ENCODE measurements at places on chromosomes 4 and X.

GRCh38 chrX:101658661-101659491, 774 bp downstream of the ARMCX2 start:
- H3K36me3 ChIP-seq: no peaks in the 10 kb centered on the region
- peak overlapping the region; percentile 73 for H3K4me3 ChIP-seq
- H3K4me1 ChIP-seq: no peaks in the 10 kb centered on the region

GRCh38 chr4:39407584-39407885, 805 bp downstream of the KLB start:
- DNase-seq: no peak
- no peaks in the 10 kb centered on the region for H3K4me1 ChIP-seq
- peaks cover 6% of the 10 kb centered on the region for H3K27me3 ChIP-seq

DNA sequence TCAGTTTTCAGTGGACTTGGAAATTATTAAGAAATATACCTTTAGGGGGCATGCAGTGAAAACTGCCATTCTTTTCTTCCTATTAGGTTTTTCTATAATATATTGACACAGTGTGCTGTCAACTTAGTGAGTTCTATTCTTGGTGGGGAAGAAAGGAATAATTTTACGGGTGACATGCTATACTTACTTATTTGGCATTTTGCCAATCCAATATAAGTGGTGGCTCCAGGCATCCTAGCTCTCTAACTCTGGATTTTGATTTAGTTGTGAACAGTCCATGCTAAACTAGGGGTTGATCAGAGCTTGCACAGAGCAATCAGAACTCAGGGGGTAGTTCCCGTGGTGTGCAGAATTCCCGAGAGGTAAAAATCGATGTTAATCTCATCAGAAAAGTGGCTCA, 277.7 kb upstream of the FTHL17 start:
- H3K27me3 ChIP-seq: no peaks in the 10 kb centered on the region
- H3K27ac ChIP-seq: no peak overlapping the region
- no peak for DNase-seq
- no peak overlapping the region for H3K4me3 ChIP-seq
- no peaks in the 10 kb centered on the region for H3K36me3 ChIP-seq

DNA sequence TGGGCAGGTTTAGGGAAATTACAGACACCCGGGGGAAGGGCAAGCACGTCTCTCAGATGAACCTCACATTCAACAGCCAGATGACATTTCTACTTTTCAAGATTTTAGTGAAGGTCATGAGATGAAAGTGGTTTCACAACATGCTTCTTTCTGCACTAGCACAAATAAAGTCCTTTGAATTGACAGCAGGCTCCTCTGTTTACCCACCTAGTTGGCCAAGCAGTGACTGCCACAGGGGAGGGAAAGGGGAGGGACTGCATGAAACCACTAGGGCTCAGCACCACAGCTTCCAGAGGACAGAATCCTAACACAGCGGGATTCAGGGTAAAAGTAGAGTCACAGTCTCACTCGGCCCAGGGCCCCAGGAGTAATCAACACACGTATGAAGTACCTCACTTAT, 6.2 kb downstream of the RAB40A start:
- no peaks in the 10 kb centered on the region for H3K36me3 ChIP-seq
- no peaks in the 10 kb centered on the region for H3K27me3 ChIP-seq
- H3K27ac ChIP-seq: no peak overlapping the region
- no peak for DNase-seq
- no peak overlapping the region for H3K4me3 ChIP-seq
- no peaks in the 10 kb centered on the region for H3K4me1 ChIP-seq

DNA sequence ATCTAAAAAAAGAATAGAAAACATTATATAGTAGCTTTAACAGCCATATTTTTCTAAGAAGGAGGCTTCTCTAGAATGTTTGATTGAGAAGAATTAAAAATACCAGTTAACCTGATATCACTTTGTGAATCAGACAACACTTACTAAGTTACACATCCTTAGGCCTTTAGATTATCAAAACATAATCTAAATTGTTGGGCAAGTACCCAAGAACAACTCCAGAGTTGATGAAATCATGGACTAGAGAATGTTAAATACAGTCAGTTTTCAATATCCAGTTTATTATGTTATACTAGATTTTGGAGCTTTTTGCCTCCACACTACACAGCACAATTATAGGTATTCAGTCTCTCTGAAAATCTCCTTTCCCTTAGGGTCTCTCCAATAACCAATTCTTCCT, 39.6 kb downstream of the ARL13A start:
- H3K4me1 ChIP-seq: no peaks in the 10 kb centered on the region
- no peak for DNase-seq
- H3K27me3 ChIP-seq: no peaks in the 10 kb centered on the region

- H3K27me3 ChIP-seq: no peaks in the 10 kb centered on the region
- no peaks in the 10 kb centered on the region for H3K4me1 ChIP-seq
- H3K27ac ChIP-seq: peak within 1 kb of the TSS; percentile 81
- DNase-seq: peak; percentile 62
- peak within 1 kb of the TSS; percentile 75 for H3K4me3 ChIP-seq
Observed at GRCh38 chr4:48268956-48269860, at the start of gene TEC. TSS of gene TEC (minus strand) at chr4:48269838. CDS start at chr4:48228614, 41,224 bp downstream.

DNA sequence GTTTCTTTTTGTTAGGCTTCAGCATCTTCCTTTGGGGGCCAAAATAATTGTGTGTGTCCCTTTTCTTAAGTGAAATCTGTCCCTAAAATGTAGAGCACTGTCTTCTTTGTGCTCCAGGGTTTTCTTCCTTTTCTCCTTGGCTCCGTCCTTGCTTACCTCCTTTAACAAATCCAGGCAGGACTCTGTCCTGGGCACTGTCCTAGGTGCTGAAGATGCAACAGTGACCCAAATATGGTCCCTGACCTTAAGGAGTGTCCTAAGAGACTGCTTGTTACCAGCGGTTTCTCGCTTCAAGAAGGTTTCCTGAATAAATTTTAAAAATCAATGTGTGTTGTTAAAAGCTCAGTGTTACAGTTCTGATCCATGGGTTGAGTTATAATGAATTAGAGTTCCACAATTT, 471.8 kb downstream of the KCNIP4 start:
- no peak for DNase-seq
- H3K27me3 ChIP-seq: no peaks in the 10 kb centered on the region
- no peaks in the 10 kb centered on the region for H3K4me1 ChIP-seq
- H3K27ac ChIP-seq: no peak overlapping the region

- H3K36me3 ChIP-seq: no peaks in the 10 kb centered on the region
- H3K27me3 ChIP-seq: peaks cover 3% of the 10 kb centered on the region
- H3K4me1 ChIP-seq: peaks cover 5% of the 10 kb centered on the region
- H3K27ac ChIP-seq: no peak within 1 kb of the TSS
- DNase-seq: peak; percentile 60
Observed at GRCh38 chr4:73869130-73870055, at the start of gene CXCL1. TSS of gene CXCL1 (plus strand) at chr4:73869393. CDS start at chr4:73869471, 78 bp downstream.

GRCh38 chr4:63349674-63350025, 1059.6 kb downstream of the TECRL start:
- no peaks in the 10 kb centered on the region for H3K36me3 ChIP-seq
- H3K27ac ChIP-seq: no peak overlapping the region
- H3K4me1 ChIP-seq: no peaks in the 10 kb centered on the region
- H3K4me3 ChIP-seq: no peak overlapping the region

GRCh38 chr4:17511051-17511450, 839 bp downstream of the QDPR start:
- peak overlapping the region; percentile 83 for H3K4me3 ChIP-seq
- H3K4me1 ChIP-seq: peaks cover 21% of the 10 kb centered on the region
- no peaks in the 10 kb centered on the region for H3K27me3 ChIP-seq
- peaks cover 32% of the 10 kb centered on the region for H3K36me3 ChIP-seq
- no peak for DNase-seq
- H3K27ac ChIP-seq: peak overlapping the region; percentile 83

DNA sequence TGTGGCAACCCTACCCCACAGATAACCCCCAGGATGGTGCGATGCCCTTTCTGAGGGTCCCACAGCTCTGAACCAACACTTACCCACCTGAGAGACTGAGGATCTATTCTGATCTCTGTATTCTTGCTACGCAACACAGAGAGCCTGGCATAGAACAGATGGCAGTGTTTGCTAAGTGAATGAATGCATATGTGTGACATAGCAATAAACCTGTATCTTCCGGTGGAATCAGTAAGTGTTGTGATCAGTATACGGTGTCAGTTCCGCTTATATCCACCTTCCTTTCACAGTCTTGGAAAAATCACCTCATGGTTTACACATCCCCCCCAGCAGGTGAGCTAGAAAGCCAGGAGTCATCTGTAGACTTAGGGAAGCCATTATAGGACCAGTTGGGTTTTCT, 5.9 kb upstream of the HSD17B10 start:
- H3K4me1 ChIP-seq: no peaks in the 10 kb centered on the region
- H3K27me3 ChIP-seq: no peaks in the 10 kb centered on the region
- no peak overlapping the region for H3K4me3 ChIP-seq
- no peak overlapping the region for H3K27ac ChIP-seq
- no peak for DNase-seq

DNA sequence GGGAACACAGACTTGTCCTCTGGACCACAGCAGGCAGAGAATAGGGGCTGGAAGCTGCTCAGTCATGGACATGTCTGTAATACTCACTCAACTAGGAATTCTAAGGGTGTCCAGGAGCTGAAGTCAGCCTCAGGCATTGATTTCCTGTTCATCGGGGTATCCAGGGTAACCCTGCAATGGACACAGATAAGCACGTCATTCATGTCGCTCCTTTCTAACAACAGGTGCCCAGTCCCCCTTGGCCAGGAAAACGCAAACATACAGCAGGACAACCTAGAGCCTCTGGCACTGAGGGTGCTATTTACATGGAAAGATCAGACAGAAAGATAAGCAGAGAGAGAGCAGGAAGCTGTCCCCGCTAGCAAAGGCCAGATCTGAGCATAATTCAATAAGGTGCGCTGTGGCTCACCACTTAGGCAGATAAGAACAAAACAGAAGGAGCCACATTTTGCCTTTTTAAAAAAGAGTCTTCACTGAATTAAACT, 21.3 kb downstream of the QDPR start:
- no peak for DNase-seq
- H3K27ac ChIP-seq: no peak overlapping the region
- no peak overlapping the region for H3K4me3 ChIP-seq
- H3K27me3 ChIP-seq: no peaks in the 10 kb centered on the region
- H3K4me1 ChIP-seq: no peaks in the 10 kb centered on the region

- H3K36me3 ChIP-seq: no peaks in the 10 kb centered on the region
- H3K27ac ChIP-seq: no peak overlapping the region
- H3K27me3 ChIP-seq: no peaks in the 10 kb centered on the region
- H3K4me1 ChIP-seq: no peaks in the 10 kb centered on the region
Observed at GRCh38 chrX:40440866-40441265, 139.9 kb upstream of the ATP6AP2 start.

GRCh38 chr4:137950286-137950685, 291.9 kb downstream of the SLC7A11 start:
- H3K4me1 ChIP-seq: no peaks in the 10 kb centered on the region
- H3K27ac ChIP-seq: no peak overlapping the region
- no peak for DNase-seq
- H3K27me3 ChIP-seq: no peaks in the 10 kb centered on the region
- no peaks in the 10 kb centered on the region for H3K36me3 ChIP-seq

GRCh38 chr4:6909970-6910339, 329 bp downstream of the TBC1D14 start:
- peak overlapping the region; percentile 95 for H3K4me3 ChIP-seq
- peak overlapping the region; percentile 98 for H3K27ac ChIP-seq
- DNase-seq: no peak

GRCh38 chr4:14920237-14920636, 82.0 kb upstream of the CPEB2 start:
- H3K27me3 ChIP-seq: no peaks in the 10 kb centered on the region
- peaks cover 4% of the 10 kb centered on the region for H3K4me1 ChIP-seq
- H3K4me3 ChIP-seq: no peak overlapping the region
- no peaks in the 10 kb centered on the region for H3K36me3 ChIP-seq

GRCh38 chr4:5940470-5941203, 47.8 kb upstream of the CRMP1 start:
- no peak overlapping the region for H3K27ac ChIP-seq
- H3K4me1 ChIP-seq: no peaks in the 10 kb centered on the region
- no peak overlapping the region for H3K4me3 ChIP-seq
- no peaks in the 10 kb centered on the region for H3K27me3 ChIP-seq
- no peaks in the 10 kb centered on the region for H3K36me3 ChIP-seq

DNA sequence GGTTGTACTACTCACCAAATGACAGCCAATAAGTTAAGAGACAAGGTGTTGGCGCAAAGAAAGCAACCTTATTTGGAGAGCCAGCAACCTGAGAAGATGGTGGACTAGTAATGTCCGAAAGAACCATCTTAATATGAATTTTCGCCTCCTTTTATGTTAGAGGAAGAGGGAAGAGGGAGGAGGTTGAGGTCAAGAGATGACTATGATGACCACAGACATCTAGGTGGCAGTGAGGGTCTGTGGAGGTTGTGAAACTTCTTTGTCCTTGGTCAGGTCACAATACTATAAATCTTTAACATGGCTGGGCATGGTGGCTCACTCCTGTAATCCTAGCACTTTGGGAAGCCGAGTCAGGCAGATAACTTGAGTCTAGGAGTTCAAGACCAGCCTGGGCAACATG, 15.4 kb downstream of the CDKL5 start:
- no peak overlapping the region for H3K27ac ChIP-seq
- no peaks in the 10 kb centered on the region for H3K4me1 ChIP-seq
- H3K27me3 ChIP-seq: no peaks in the 10 kb centered on the region

- peaks cover 17% of the 10 kb centered on the region for H3K4me1 ChIP-seq
- no peak overlapping the region for H3K27ac ChIP-seq
- no peaks in the 10 kb centered on the region for H3K36me3 ChIP-seq
- no peaks in the 10 kb centered on the region for H3K27me3 ChIP-seq
Observed at GRCh38 chr4:10002278-10002677, 19.0 kb downstream of the SLC2A9 start.

- H3K27me3 ChIP-seq: no peaks in the 10 kb centered on the region
- DNase-seq: peak; percentile 64
- peaks cover 23% of the 10 kb centered on the region for H3K4me1 ChIP-seq
- no peaks in the 10 kb centered on the region for H3K36me3 ChIP-seq
Observed at GRCh38 chrX:11351375-11352295, 58.4 kb downstream of the AMELX start.

DNA sequence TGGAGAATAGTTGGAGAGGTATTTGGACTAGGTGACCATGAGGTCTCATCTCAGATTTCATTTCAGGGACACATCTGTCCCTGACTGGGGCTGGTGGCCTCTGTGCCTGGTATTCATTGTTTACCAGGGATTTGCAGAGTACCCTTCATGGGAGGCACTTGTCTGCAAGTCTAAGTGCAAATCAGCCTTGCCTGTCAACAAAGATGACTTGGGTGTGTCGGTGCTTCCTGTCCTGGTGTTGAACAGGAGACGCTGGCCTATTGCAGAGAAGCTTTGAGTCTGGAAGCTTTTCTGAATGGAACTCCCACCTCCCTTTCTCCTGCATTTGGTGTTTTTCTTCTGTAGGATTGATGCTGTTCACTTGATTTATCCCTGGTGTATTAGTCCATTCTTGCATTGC, 104.1 kb downstream of the TNIP2 start:
- DNase-seq: no peak
- H3K27ac ChIP-seq: no peak overlapping the region
- peaks cover 76% of the 10 kb centered on the region for H3K36me3 ChIP-seq

- peak; percentile 92 for DNase-seq
- peaks cover 15% of the 10 kb centered on the region for H3K4me1 ChIP-seq
- no peaks in the 10 kb centered on the region for H3K27me3 ChIP-seq
- peak overlapping the region; percentile 83 for H3K27ac ChIP-seq
- peak overlapping the region; percentile 45 for H3K4me3 ChIP-seq
- H3K36me3 ChIP-seq: no peaks in the 10 kb centered on the region
Observed at GRCh38 chrX:49163555-49164419, 1.2 kb downstream of the MAGIX start.
